Stomach (tissue), 19 donors: ENCODE measurements at places on chromosomes 11 and 22. TPM values are rescaled to one million over a fixed set of nuclear protein-coding genes. Genes with fewer than 3 reads are reported as not detected.

GRCh38 chr11:128965485-128965884 lies 22.8 kb upstream of the TP53AIP1 start:
- H3K27me3 ChIP-seq = no peaks in the 10 kb centered on the region
- H3K27ac ChIP-seq = no peak overlapping the region
- no peaks in the 10 kb centered on the region for H3K4me1 ChIP-seq
- H3K36me3 ChIP-seq = peaks cover 27% of the 10 kb centered on the region

DNA sequence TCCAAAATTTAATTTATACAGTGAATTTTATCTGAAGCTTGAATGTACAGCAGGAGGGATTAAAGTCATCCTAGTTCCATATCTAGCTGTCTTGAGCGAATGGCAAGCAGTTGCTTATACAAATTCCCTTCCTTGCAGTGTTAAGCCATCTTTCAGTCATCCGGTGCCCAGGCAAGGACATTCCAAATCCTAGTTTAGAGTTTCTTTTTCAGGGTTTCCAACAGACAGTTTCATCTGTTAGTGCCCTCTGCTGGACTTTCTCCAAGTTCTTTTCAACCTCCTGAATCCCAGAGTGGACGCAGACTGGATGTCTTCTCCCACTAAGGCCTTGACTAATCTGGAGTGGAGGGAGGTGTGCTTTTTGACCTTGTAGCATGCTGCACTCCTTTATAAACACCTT lies 45.4 kb downstream of the GRAMD1B start:
- H3K4me3 ChIP-seq = no peak overlapping the region
- H3K27ac ChIP-seq = no peak overlapping the region
- H3K4me1 ChIP-seq = no peaks in the 10 kb centered on the region
- no peak for DNase-seq

DNA sequence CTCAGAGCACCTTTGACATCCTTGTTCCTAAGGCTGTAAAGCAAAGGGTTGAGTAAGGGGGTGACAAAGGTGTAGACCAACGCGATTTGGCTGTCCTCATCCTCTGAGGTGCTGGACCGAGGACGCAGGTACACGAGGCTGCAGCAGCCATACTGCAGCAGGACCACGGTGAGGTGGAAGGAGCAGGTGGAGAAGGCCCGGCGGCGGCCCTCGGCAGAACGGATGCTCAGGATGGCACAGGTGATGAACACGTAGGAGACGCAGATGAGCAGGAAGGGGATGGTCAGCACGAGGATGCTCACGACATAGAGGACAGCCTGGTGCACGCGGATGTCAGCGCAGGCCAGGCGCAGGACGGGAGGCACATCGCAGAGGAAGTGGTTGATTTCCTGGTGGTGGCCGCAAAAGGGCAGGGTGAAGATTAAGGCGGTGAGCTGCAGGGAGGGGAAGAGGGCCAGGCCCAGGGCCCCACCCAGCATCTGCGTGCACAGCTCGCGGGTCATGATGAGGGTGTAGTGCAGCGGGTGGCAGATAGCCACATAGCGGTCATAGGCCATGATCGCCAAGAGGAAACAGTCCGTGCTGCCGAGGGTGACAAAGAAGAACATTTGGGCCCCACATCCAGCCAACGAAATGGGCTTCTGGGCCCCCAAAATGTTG lies 632 bp downstream of the OR10Q1 start:
- no peaks in the 10 kb centered on the region for H3K36me3 ChIP-seq
- no peak overlapping the region for H3K4me3 ChIP-seq
- H3K4me1 ChIP-seq = no peaks in the 10 kb centered on the region
- H3K27me3 ChIP-seq = no peaks in the 10 kb centered on the region
- H3K27ac ChIP-seq = no peak overlapping the region

The UBQLN3 gene
- total RNA-seq = not detected

GRCh38 chr11:35057926-35058668 lies 80.9 kb upstream of the CD44 start:
- no peak for DNase-seq
- H3K4me3 ChIP-seq = no peak overlapping the region
- no peaks in the 10 kb centered on the region for H3K27me3 ChIP-seq
- no peaks in the 10 kb centered on the region for H3K4me1 ChIP-seq

The TRIM64C gene
- not detected for total RNA-seq

DNA sequence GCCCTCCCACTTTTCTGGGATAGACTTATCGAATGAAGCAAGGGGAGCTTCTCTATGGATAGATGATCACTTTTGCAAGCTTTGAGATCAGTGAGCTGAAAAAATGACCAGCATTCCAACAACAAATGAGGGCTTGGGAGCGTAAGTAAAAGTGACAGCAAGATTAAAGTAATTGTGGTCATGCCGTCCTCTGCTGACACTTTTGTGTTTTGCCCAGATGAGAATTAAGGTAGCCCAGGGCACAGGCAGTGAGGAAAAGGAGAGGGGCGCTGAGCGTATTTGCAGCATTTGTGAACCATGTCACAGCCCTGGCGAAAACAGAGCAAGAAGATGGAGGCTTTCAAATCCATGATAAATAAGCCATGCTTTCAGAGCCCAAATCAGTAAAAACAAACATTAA lies 24.6 kb upstream of the TMA7B start:
- peaks cover 11% of the 10 kb centered on the region for H3K4me1 ChIP-seq
- no peaks in the 10 kb centered on the region for H3K27me3 ChIP-seq
- no peak overlapping the region for H3K27ac ChIP-seq
- DNase-seq = no peak
- no peaks in the 10 kb centered on the region for H3K36me3 ChIP-seq
- no peak overlapping the region for H3K4me3 ChIP-seq

The OR56A1 gene
- not detected for total RNA-seq

GRCh38 chr11:27485930-27486773 lies 13.6 kb upstream of the LGR4 start:
- H3K27me3 ChIP-seq = no peaks in the 10 kb centered on the region
- no peaks in the 10 kb centered on the region for H3K4me1 ChIP-seq
- DNase-seq = peak; percentile 85

- no peak overlapping the region for H3K4me3 ChIP-seq
- H3K4me1 ChIP-seq = no peaks in the 10 kb centered on the region
- DNase-seq = no peak
- H3K27ac ChIP-seq = no peak overlapping the region
- H3K36me3 ChIP-seq = no peaks in the 10 kb centered on the region
Measured at GRCh38 chr22:43241138-43241597, 54.2 kb upstream of the TTLL12 start.

The GGTLC3 gene
- total RNA-seq = not detected

- H3K27me3 ChIP-seq = no peaks in the 10 kb centered on the region
- H3K4me3 ChIP-seq = no peak overlapping the region
- H3K36me3 ChIP-seq = no peaks in the 10 kb centered on the region
- H3K4me1 ChIP-seq = no peaks in the 10 kb centered on the region
Measured at GRCh38 chr22:22425783-22426624, 82.5 kb downstream of the ZNF280B start.
